Chondrocyte (in vitro differentiated cells): ENCODE measurements at places on chromosomes 5 and 9. TPM values are rescaled to one million over a fixed set of nuclear protein-coding genes. Genes with fewer than 3 reads are reported as not detected.

The SYNPO gene
- total RNA-seq, result 156 to 198 TPM (median 195 TPM) in 3 replicates

The AQP7 gene
- 0.30 to 0.80 TPM (median 0.33 TPM) in 3 replicates for total RNA-seq

The GARIN3 gene
- not detected in 3 replicates for total RNA-seq

The ARHGEF39 gene
- total RNA-seq, result 0.79 to 2.3 TPM (median 0.85 TPM) in 3 replicates

DNA sequence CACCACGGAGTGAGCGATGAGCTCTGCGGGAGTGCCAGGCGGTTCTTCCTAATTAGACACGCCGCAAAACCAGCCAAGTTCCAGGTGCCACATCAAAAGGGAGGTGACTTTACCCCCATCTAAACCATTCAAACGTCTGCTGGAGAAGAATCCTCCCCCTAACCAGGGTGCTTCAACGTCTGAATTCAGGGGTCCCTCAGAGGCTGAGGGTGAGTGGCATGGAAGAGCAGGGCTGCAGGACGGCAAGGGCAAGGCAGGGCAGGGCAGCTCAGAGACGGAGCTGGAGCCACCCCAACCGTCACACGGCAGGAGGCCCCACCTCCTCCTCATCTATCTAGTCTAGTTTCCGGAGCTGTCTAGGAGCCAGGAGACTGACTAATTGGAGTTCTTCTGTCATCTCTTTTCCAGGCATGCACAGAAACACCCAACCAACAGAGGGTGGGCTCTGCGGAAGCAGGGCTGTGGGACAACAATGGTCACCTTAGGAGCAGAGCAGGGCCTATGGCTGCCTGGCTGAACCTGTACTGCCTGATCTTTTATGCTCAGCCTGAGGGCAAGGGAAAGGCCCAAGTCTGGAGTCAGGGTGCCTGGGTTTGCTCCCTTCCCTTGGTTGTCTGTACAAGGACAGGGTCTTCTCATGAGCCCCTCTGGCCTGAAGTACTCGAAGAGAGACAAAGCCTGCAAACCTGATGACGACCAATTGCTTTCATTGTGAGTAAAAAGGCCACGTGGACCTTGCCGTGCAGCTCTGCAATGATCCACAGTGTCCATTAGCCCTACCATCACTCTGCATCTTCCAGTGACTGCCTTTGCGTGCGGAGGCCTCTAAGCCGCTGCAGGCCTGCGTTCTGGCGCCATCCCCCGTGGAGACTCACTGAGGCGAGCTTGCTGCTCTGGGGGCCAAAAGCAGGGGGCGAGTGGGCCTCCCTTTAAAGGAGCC is 81.0 kb upstream of the SLC25A51 start:
- peak; percentile 63 for DNase-seq

DNA sequence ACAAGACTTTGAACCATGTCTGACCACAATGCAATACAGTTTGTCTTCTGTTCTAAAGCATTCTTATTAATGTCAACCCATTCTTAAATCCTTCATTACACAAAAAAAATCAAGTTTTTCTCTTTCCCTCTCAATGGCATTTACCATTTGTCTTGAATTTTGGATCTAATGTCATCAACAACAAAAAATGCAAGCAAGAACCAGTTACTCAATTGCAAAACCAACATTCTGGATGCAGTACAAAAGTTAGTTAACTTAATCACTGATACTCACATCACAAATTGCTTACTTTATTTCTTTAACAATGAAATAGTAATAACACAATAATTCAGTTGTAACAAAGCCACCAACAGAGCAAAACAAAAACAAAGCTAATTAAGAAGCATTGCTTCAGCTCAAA is 6.0 kb downstream of the C9orf40 start:
- no peak for DNase-seq

GRCh38 chr9:33133186-33133585 is 34.0 kb downstream of the B4GALT1 start:
- no peak for DNase-seq

DNA sequence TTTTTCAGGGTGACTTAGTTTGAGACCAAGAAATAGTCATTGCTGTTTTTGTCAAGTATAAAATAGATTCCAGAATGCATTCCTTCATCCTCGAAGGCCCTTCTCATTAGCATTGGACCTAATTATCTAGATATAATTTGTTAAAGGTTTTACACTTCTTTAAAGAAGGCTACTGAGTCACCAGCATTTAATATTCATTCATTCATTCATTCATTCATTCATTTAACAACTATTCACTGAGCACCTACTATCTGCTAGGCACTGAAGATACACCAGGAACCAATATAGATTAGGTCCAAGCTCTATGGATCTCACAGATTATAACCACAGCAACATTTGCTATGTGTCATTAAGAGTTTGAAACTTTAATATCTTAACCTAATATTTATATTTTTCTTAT is 11.1 kb upstream of the REEP5 start:
- DNase-seq, result no peak

DNA sequence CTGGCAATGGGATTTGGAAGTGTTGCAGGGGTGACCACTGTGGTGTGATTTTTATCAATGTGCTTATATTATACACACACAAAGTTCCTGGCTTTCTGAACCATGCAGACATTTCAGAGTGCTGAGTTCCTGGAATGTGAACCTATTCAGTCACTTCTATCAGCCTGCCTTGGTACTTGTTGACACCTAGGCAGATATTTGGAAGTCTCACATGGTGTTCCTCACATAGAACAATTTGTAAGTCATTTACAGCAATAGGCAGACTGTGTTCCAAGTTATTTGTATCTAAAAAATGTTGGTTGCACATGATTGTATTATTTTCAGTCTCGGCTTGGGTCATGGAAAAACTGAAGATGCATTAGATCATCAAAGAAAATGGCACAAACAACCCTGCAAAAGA is 182.2 kb downstream of the SREK1 start:
- no peak for DNase-seq

DNA sequence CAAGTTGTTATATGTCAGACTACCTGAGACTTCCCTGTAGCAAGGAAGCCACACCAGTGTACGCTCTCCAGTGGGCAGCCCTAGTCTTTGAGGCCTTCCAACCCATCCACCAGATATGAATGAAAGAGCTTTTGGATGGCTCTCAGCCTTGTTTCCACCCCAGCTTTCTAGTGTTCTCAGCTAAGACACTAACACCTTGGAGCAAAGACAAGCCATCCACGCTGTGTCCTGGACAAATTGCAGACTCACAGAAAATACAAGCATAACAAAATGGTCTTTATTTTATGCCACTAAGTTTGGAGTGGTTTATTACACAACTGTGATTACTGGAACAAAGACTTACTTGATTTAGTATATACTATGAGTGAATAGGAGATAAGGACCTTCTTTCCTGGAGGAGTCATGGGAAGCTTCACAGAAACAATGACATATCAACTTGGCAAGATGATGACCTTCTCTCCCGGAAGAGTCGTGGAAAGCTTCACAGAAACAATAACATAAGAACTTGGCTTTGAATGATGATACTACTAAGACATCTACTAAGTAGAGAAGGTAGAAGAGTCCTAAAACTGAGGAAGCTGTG is 134.0 kb upstream of the VCAN start:
- no peak for DNase-seq

GRCh38 chr9:128940946-128941755 is 6.3 kb downstream of the DOLK start:
- DNase-seq, result no peak

DNA sequence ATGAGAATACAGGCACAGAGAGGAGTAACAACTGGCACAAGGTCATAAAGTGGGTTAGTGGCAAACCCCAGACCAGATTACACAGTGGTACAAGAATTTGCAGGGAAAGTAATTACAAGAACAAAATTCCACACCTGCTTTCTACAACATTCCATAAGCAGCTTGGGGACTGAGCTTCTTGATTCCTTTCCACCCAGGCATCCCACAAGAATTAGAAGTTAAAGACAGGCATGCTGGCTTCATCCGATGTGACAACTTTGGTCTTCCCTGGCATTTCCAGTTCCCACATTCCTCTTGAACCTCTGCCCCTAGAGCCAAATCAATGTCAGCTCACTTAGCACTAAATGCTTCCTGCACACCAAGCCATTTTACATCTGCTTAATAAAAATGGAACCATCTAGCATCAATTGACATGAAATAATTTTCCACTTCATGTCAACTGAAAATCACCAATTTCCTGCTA is 435.8 kb upstream of the PAPPA start:
- DNase-seq, result no peak

DNA sequence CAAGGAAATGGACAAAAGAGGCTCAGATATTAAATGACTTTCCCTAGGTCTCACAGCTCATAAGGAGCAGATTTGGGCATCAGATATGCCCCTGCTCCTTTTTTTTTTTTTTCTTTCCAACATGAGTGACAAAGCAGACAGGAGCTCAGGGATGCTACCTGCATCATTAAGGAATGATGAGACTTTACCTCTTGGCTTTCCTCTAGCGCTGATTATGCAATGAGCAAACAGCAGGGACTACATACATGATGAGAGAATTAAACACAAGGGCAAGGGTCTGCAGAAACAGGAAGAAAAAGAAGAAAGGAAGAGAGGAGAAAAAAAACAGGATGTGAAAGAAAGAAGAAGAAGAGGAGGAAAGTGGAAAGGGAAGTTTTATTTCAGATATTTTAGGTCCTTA is 179.9 kb downstream of the PPP2R2B start:
- DNase-seq, result no peak

DNA sequence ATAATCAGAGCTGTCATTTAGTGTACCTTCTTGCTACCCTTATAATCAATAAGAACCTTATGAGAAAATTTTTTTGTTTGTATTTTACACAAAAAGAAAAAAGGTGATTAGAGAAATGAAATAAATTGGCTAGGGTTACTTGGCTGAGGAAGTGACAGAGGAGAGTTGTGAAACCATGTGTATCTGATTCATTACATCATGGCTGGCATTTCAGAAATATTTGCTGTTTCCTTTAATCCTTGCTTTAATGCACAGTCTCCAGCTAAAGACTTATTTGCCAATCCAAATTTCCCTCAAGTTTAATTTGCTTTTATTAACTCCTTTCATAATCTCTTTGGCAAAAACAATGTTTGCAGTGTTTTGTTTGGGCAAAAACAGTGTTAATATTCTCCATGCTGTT is 543.1 kb downstream of the KIF4B start:
- DNase-seq, result no peak

DNA sequence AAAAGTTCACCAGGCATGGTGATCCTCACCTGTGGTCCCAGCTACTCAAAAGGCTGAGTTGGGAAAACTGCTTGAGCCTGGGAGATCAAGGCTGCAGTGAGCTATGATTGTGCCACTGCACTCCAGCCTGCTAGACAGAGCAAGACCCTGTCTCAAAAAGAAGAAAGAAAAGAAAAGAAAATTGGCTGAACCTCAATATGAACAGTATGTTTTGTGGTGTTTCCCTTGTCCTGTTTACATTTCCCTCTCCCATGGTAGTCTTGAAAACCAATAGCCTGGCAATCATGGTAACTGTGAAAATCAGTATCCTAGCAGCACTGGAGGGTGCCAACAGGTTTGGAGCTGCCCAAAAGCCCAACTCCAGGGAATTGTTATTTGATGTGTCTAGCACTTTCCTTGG is 174.1 kb upstream of the NR4A3 start:
- DNase-seq, result no peak

DNA sequence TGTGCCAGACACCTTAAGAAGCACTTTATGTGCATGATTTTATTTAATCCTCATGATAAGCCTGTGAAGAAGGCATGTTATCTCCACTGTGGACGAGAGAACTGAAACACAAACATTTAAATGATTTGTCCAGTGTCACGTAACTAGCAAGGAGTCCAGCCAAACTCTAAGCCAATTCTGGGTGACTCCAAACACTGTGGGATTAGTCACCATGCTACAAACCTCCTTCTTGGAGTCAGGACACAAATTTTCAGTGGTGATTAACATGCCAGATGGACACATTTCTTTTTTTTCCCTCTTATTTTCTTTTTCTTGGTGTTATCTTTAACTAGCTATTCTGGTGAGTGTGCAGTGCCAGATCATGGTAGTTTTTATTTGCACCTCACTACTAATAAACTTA is 316.8 kb downstream of the NDUFS4 start:
- DNase-seq, result no peak

GRCh38 chr5:147920420-147921030 is 14.2 kb upstream of the C5orf46 start:
- no peak for DNase-seq

DNA sequence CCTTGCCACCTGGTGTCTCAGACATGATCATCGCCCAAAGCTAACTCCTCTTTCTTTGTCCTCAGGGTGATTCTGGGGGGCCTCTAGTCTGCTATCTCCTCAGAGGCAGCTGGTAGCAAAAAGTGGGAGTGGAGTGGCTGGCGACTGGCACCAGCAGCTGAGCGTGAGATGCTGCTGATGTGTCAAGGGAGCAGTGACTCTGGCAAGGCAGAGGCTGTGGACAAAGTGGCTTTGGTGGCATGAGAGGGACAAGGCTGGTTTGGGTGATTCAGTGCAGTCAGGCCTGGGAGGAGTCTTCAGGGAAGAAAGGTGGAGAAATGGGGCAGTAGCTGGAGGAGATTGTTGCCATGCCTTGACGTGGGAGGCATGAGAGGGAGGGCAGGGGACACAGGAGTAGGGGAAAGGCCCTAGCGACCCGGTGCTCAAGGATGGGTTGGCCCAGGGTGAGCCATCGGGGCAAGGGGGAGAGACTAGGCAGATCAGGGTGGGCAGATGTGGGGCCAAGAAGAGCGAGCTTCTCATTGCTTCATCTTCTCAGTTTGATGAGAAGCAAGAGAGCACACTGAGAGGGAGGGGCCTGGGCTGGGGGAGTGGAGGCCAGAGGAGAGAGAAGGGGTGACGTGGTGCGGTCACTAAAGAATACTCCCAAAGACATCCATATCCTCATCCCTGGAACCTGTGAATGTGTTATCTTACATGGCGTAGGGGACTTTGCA is 64.2 kb upstream of the SPTLC1 start:
- DNase-seq, result no peak

DNA sequence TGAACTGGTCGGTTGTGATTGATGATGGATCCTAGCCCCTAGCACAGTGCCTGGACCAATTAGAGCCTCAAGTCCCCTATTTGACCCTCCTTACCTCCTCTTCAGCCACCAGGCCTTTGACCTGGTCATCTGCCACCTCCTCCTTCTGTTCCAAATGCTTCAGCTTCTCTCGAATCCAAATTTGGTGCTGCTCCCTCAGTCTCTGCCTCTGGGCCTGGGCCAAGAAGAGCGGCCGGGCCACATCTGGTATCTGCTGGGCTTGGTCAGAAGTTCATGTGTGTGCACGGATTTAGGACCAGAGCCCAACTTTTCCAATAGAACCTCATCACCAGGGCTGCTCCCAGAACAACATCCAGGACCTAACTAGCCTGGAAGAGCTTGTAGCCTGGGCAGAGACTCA is 6.5 kb downstream of the SLC35A4 start:
- DNase-seq, result no peak

GRCh38 chr5:153534102-153534501 is 43.6 kb downstream of the GRIA1 start:
- no peak for DNase-seq

DNA sequence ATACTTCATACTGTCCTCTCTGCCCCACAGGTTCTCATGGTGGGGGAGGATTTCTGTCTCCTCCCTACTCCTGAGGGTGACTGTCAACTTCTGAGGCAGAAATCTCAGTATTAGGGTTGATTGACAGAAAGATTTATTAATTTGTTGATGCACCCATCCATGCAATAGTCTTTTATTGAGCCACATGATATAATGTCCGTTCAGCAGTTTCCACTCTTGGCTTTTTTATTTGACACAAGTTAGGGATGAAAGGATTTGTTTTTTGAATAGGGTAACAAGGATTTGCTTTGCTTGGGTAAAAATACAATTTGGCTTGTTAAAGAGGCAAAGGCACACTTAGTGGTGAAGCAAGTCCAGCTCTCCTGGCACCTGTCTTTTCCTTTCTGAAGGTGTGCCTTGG is 125.0 kb downstream of the ADAMTSL1 start:
- DNase-seq, result no peak

- DNase-seq, result no peak
Measured at GRCh38 chr5:147482706-147483180, 27.1 kb downstream of the DPYSL3 start.

- no peak for DNase-seq
Measured at GRCh38 chr9:136090056-136090735, 4.9 kb downstream of the NACC2 start.
